ENCODE measurements at places on chromosomes 4 and X. TPM values are rescaled to one million over a fixed set of nuclear protein-coding genes. Genes with fewer than 3 reads are reported as not detected.

- H3K4me1 ChIP-seq = peaks cover 23% of the 10 kb centered on the region
- H3K27ac ChIP-seq = no peak overlapping the region
- H3K36me3 ChIP-seq = no peaks in the 10 kb centered on the region
Measured at GRCh38 chrX:24260842-24261550, 52.9 kb downstream of the SUPT20HL2 start.

GRCh38 chr4:11138964-11139363 is 289.7 kb downstream of the HS3ST1 start:
- H3K27ac ChIP-seq = no peak overlapping the region
- no peaks in the 10 kb centered on the region for H3K4me1 ChIP-seq
- no peaks in the 10 kb centered on the region for H3K36me3 ChIP-seq
- no peak overlapping the region for H3K4me3 ChIP-seq
- no peak for DNase-seq
- peaks cover 7% of the 10 kb centered on the region for H3K27me3 ChIP-seq

- H3K4me1 ChIP-seq = no peaks in the 10 kb centered on the region
- H3K36me3 ChIP-seq = no peaks in the 10 kb centered on the region
- H3K27me3 ChIP-seq = no peaks in the 10 kb centered on the region
Measured at GRCh38 chr4:17058536-17058915, 160.1 kb upstream of the LDB2 start.

DNA sequence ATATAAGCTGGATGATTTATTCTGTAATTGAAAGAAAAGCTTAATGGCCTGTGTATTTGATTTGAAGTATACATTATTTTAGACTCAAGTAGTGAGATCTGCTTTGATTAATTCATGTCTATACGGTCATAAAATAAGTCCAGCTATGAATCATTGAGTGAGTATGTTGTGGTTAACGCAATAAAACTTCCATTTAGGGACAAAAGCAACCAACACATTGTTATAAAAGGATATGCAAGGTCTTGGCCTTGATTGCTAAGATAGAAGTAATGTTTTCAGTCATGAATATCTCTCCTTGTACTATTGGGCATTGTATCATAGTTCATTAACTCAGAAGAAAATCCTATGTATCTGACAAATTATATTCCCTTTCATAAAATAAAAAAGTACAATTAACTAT is 162.1 kb downstream of the EPHA5 start:
- H3K27me3 ChIP-seq = no peaks in the 10 kb centered on the region
- no peaks in the 10 kb centered on the region for H3K4me1 ChIP-seq
- no peak overlapping the region for H3K27ac ChIP-seq
- no peak overlapping the region for H3K4me3 ChIP-seq
- H3K36me3 ChIP-seq = no peaks in the 10 kb centered on the region

GPRIN3 gene
- total RNA-seq = 32.3 TPM

DNA sequence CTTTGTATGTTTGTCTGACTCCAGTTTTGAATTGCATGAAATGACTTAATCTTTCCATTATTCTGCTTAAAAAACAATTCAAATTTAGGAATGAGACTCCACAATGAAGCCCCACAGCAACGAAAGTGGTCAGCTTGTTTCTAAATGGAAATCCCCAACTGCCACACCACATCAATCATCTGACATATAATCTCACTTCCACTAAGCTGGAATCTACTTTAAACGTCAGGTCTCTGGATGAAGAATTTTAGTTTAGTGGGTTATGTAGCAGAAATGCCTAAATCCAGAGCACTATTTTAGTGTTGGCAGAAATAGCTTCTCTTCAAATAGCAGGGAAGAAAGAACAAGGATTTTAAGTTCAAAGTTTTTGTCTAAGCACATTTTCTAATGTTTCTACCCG is 1.7 kb upstream of the BMP2K start:
- DNase-seq = no peak
- H3K4me1 ChIP-seq = peaks cover 40% of the 10 kb centered on the region
- no peaks in the 10 kb centered on the region for H3K27me3 ChIP-seq
- no peak overlapping the region for H3K27ac ChIP-seq

- DNase-seq = no peak
- H3K4me1 ChIP-seq = no peaks in the 10 kb centered on the region
- no peak overlapping the region for H3K4me3 ChIP-seq
- no peaks in the 10 kb centered on the region for H3K27me3 ChIP-seq
Measured at GRCh38 chr4:149223659-149224058, 592.0 kb downstream of the IQCM start.

- DNase-seq = no peak
- H3K4me3 ChIP-seq = no peak overlapping the region
- peaks cover 11% of the 10 kb centered on the region for H3K4me1 ChIP-seq
- no peak overlapping the region for H3K27ac ChIP-seq
- peaks cover 11% of the 10 kb centered on the region for H3K36me3 ChIP-seq
- no peaks in the 10 kb centered on the region for H3K27me3 ChIP-seq
Measured at GRCh38 chr4:36094995-36095394, 149.3 kb downstream of the ARAP2 start.

- H3K4me3 ChIP-seq = peak overlapping the region; percentile 90
- H3K27me3 ChIP-seq = peaks cover 26% of the 10 kb centered on the region
- H3K27ac ChIP-seq = no peak overlapping the region
- H3K4me1 ChIP-seq = peaks cover 10% of the 10 kb centered on the region
- no peaks in the 10 kb centered on the region for H3K36me3 ChIP-seq
Measured at GRCh38 chrX:150361070-150361776, 1.9 kb upstream of the MAMLD1 start.

SYNPO2 gene
- total RNA-seq = 0.31 TPM

GRCh38 chr4:4574052-4574451 is 32.2 kb upstream of the STX18 start:
- H3K4me1 ChIP-seq = peaks cover 15% of the 10 kb centered on the region
- peaks cover 7% of the 10 kb centered on the region for H3K27me3 ChIP-seq
- H3K27ac ChIP-seq = no peak overlapping the region
- H3K36me3 ChIP-seq = no peaks in the 10 kb centered on the region

All from activated T-cell treated with anti-CD3 and anti-CD28 coated beads, Interleukin-2, amount 50 U/mL, for 72 hours (primary cell).